IPS DF 6.9 (cell line): ENCODE measurements at places on chromosomes 11 and 22.

GRCh38 chr22:48300877-48301276 is 1526.8 kb downstream of the BRD1 start:
- no peak for DNase-seq

DNA sequence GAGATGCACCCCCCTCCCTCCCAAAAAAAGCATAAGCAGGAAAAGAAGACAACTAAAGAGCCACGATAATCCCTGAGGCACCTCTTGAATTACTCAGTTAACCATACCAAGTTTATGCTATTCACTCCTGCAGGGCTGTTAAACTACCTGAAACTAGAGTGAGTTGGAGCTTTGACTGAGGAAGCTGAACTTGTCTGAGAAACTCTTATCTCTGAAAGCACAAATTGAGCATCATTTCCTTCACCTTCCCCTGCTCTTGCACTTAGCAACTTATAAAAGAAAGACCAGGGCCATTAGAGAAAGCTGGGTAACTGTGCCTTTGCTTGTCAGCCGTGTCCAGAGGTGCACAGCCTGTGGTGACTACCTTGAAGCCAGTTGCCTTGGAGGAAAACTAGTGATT is 745.6 kb downstream of the NELL1 start:
- no peak for DNase-seq

GRCh38 chr22:42026705-42027104 is 28.1 kb downstream of the WBP2NL start:
- no peak for DNase-seq

- DNase-seq: no peak
Observed at GRCh38 chr11:110200836-110201235, 95.6 kb downstream of the RDX start.

GRCh38 chr11:32935462-32936029 is 42.9 kb downstream of the QSER1 start:
- DNase-seq: no peak

- no peak for DNase-seq
Observed at GRCh38 chr11:57214098-57214417, 23.0 kb downstream of the APLNR start.

DNA sequence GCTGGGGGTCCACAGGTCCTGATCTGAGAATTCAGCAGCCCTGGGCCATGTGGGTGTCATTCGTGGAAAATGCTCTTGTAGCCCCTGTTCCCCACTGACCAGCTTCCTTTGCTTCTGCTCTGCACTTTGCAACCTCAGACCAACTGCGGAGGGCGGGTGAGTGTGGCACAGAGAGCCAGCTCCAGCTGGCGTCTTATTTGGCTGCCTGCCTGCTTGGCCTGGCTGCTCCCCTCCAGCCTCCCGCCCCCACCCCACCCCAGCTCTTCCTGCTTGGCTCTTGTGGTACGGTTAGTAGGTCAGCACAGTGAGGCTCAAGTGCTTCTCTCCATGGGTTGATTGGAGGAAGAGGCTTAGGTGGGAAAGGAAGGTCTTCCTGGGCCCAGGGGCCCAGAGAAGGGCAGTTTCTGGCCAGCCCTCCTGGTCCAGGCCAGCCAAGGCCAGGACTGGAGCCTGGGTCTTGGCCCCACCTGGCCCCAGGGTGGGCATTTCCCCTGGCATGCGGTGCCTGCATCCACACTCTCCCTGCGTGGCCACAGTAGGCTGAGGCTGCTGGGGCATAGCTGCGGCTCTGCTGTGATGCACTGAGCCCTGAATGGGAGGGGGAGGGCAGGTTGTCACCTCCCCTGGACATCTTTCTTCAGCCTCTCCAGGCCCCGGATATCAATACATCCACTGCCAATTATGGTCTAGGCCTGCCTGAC is 26.5 kb downstream of the MYO7A start:
- no peak for DNase-seq

- DNase-seq: no peak
Observed at GRCh38 chr22:49229483-49230193, 598.0 kb downstream of the BRD1 start.

GRCh38 chr11:63998558-63999348 is 12.5 kb downstream of the OTUB1 start:
- DNase-seq: no peak

DNA sequence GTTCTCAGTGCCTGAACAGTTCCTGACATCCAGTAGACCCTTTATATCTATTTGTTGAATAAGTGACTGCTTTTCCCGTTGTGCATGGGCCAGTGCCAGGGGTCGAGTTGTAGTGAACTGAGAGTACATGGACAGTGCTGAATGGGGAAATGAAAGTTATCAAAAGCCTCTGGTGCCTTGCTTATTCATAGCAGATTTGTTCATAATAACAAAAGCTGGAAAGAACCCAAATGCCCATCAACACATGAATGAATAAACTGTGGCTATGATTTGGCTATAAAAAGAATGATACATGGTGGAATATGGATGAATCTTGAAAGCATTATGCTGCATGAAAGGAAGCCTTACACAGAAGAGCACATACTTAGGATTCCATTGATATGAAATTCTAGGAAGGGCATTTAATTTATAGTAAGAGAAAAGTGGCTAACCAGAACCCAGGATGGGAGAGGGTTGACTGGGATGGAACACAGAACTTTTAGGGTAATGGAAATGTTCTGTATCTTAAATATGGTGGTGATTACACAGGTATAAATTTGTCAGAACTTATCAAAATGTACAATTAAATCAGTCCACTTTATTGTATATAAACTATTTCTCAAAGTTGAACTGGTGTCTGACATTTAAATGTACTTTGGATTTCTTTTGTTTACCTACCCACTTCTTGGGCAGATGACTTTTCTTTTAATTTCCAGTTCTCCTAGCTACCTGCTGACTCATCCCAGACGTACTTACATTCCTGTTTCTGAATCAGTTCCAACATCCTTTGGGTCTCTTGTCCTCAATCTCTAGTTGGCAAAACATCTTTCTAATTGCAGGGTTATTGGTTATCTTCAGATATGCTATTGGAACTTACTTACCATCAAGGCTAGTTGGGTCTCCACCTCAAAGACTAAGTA is 42.8 kb downstream of the PACS1 start:
- no peak for DNase-seq

DNA sequence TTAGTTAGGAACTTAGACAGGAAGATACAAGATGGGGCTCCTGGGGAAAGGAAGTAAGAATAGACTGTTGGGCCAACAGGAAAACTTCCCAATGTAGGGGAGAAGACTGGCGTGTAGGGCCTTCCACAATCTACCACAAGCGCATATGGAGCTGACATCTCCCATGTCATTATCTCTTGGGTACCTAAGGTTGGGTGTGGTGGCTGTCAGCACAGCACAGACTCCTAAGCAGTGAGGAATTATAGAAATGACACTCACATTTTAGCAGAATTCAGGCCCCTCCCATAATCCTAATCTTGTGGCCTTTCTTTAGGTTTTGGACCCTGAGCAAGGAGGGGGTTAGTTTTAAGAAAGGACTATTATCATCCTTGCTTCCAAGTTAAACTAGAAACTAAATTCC is 11.6 kb downstream of the TRIM21 start:
- no peak for DNase-seq

- no peak for DNase-seq
Observed at GRCh38 chr11:120141113-120141767, 3.3 kb upstream of the TRIM29 start.

GRCh38 chr11:70729949-70730348 is 331.6 kb downstream of the CTTN start:
- DNase-seq: no peak
